ENCODE measurements at places on chromosomes 6 and 20.

- DNase-seq: no peak
Measured at GRCh38 chr20:2814076-2814475, 711 bp upstream of the C20orf141 start.

DNA sequence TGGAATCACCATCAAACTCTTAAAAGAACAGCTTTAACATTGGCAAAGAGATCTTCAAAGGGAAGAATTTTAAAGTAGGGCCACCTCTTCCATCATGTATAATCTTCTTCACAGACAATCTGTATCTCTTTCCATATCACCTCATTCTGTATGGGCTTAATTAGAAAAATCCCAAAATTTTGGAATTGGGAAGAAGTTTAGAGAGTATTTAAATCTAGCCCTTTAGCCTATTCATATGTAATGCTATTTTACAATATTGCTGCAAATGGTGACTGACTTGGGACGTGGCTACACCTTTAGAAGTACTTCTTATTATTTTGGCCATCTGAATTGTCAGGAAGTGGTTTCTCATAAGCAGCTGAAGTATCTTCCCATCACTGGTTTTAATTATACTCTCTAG, 474.3 kb downstream of the RFPL4B start:
- no peak for DNase-seq

DNA sequence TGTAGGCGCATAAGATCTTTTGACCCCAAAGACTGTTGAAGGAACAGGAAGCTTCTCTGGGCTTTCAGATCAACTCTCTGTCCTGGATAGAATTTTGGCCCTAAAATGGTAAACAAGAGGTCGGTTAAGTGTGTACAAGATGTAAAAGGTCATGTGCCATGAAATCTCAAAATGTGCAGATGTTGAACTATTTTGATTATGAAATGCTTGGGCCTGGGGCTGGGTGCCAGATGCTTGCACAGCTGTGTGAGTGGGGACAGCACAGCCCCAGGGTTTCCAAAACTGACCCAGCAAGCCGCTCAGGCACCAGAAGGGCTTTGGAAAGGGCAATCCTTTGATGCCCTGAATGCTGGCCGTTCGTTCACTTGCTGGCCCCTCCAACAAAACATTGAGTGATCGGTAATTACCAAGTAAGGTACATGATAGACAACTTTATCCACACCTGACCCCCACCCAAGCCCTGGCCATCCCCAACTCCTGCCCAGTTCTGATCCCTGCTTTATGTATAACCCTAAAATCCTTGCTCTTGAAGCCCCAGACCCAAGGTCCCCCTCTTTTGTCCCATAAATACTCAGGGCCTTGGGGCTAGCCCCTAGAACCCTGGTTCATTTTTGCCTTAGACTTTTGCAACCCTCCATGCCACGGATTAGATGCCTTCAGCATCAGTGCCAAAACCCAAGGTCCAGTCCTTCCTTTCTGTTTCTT, 1.9 kb downstream of the TMEM239 start:
- DNase-seq: no peak

DNA sequence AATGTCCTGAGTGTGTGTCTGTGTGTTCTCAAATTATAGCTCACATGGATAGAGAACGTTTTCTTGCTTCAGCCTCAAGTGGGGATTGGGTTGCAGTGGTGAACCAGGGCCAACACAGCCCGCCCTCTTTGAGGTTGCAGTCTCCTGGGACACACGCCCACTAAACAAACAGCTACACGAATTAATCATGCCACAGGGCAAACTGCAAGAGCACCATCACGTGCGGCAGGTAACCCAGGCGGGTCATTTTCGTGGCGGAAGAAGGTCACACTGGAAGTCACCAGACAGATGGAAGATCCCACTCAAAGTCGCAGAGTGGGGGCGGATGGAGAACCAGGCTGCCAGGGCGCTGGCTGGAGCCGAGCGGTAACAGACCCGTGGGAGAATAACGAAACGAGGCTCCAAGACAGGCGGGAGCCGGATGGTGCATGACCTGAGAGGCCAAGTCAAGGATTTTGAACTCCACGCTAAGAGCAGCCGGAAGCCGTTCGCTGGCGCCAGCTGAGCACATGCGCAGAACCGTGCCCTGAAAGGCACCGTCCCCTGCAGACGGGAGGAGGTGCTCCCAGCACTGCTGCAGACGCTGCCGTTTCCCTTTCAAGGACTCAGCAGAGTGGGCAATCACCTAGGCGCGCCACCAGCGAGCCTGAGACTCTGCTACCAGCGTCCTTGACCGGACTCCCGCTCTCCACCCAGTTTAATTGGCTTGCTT, 10.7 kb downstream of the DLL1 start:
- DNase-seq: peak; percentile 45

DNA sequence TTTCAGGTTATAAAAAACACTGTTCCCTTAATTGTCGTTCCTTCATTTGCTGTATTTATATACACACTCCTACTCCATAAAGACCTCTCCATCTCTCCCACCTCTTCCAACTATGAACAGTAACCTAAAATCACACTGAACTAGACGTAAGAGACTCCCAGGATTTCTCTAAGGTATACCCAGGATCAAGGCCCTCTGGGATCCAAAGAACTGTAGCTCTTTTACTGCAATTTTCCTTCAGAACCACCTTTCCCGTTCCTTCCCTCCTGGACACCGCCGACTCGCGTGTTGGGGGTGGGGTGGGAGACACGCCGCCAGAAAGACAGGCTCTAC, 680 bp downstream of the LATS1 start:
- DNase-seq: no peak

DNA sequence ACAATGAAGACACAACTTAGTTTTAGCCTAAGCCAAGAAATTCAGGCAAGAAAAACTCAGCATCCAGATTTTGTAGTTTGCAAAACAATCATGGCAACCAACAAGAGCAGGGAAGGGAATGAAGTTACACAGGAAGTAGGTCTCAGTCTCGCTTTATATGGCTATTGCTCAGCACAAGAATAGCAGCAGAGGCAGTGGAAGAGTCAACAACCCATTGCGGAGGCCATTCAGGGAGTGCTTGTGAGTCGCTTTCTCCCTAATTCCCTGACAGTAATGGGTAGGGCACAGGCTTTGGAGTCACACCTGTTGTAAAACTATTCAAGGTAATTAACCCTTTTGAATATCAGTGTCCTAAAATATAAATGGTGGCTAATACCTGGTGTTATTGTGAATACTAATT, 238.5 kb downstream of the HDGFL1 start:
- DNase-seq: no peak

- no peak for DNase-seq
Measured at GRCh38 chr6:30670760-30671527, 1.9 kb downstream of the DHX16 start.

GRCh38 chr6:114108119-114109002, 137.4 kb upstream of the HDAC2 start:
- DNase-seq: peak; percentile 7

- DNase-seq: no peak
Measured at GRCh38 chr20:49548371-49548947, 19.5 kb downstream of the PTGIS start.

DNA sequence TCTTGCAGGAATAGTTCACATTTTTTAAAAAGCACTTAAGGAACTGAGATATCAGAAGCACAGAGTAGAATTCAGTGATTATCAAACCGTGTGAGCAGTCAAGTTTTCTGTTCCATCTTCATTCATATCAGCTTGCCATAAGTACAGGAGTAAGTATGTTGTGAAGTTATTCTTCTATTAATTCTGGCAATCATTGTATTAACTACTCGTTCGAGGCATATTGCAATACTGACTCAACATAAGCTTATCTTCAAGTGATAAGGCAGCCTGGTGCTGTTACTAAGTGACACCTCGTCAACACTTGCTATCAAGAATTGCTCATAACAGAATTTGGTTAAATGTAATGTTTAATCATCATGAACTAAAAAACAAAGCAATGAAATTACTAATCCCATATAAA, 75.7 kb upstream of the SNX9 start:
- no peak for DNase-seq

DNA sequence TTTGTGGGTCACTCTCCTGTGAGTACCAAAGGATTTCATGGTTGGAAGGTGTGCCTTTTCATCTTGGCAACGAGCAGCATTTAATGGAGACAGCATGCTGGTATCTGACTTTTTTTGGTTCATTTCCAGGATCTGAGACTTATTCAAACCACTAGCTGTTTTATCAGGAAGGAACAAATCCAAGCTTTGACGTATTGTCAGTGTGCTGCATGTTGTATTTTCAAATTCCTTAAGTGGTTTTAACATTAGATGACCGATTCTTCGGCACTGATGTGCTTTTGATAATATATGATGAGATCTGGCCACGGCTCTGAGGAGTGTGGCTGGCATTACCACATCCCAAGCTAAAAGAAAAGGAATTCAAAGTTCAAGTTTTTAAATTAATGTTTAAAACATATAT, 6.4 kb downstream of the RMND1 start:
- DNase-seq: no peak

- DNase-seq: no peak
Measured at GRCh38 chr6:3545156-3545555, 88.3 kb upstream of the SLC22A23 start.

- DNase-seq: no peak
Measured at GRCh38 chr6:94713446-94713845, 863.9 kb upstream of the MANEA start.

- DNase-seq: no peak
Measured at GRCh38 chr20:57686931-57687652, 22.7 kb downstream of the PMEPA1 start.

DNA sequence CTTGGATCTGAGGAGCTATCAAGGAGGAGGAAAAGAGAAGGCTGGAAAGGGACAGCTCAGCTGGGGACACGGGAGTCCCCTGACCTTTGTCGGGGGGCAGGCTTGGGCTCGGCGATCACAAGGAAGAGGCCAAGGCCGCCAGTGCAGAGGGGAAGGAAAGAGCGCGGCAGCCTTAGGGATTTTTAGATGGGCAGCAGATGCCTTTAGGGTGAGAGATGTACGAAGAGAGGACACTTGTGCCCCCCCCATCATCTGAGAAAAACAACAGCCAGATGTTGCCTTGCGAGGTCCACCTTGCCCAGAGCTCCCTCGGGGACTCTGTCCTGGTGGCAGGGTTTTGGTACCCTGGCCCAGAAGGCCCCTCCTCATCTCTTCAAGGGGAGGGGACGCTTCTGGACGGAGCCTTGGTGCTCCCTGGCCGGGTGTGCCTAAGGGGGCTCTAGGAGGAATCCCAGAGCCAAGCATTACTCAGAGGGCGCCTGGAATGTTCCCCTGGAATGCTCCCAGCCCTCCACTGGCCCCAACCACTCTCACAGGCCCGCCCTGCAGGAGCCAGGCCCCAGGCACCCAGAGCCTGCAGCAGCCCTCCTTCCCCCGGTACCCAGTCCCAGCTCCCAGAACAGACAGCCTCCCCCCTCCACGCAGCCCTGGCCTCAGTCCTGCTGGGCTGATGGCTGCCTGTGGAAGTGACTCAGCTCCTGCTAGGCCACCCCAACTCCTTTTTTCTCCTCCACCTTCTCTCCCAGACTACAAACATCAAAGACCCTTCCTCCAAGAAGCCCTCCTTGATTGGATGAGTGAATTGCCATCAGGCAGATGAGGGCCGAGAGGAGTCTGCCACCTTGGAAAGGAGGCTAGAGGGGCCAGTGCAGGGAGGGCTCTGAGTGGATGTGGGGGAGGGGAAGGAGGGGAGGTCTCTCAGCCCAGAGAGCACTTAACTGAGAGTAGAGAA, 1.8 kb downstream of the ADAM33 start:
- DNase-seq: no peak

DNA sequence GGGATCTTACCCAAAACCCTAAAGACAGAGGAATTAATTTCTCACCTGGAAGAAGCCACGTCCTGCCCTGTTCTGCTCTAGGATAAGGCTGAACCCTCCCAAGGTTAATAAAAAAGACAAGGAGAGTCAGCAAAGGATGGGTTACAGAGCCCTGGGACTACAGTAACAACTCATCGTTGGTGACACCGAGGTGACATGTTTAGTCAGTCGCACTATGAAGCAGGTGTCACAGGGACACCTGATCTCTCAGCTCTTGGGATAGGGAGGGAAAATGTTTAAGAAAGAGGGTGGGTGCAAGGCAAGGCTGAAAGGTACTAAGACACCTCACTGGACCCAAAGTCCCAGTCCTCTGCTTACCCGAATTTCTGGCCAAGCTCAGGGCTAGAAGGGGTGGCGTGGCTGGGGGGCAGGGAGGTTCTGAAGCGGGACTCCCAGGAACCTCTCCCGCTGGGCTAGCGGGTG, 562 bp downstream of the MOCS1 start:
- no peak for DNase-seq

DNA sequence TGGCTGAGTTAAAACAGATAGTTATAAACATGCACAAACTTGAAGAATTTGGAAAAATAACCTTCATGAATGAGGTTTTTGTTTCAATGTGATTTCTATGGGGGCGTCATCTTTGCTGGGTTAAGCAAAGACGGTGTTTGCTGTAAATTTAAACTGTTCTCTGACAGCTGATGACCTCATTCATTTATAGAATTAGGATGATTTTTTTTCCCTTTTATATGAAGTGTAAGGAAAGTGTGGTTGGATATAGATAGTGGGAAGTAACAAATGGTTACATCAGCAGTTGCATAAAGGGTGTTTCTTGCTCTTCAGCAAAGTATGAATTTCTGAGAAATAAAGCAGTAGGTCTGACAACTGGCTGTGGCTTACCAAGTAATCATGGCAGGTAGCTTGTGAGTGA, 137.2 kb upstream of the CENPW start:
- no peak for DNase-seq

GRCh38 chr6:95819939-95820338, 195.8 kb upstream of the FUT9 start:
- DNase-seq: no peak

DNA sequence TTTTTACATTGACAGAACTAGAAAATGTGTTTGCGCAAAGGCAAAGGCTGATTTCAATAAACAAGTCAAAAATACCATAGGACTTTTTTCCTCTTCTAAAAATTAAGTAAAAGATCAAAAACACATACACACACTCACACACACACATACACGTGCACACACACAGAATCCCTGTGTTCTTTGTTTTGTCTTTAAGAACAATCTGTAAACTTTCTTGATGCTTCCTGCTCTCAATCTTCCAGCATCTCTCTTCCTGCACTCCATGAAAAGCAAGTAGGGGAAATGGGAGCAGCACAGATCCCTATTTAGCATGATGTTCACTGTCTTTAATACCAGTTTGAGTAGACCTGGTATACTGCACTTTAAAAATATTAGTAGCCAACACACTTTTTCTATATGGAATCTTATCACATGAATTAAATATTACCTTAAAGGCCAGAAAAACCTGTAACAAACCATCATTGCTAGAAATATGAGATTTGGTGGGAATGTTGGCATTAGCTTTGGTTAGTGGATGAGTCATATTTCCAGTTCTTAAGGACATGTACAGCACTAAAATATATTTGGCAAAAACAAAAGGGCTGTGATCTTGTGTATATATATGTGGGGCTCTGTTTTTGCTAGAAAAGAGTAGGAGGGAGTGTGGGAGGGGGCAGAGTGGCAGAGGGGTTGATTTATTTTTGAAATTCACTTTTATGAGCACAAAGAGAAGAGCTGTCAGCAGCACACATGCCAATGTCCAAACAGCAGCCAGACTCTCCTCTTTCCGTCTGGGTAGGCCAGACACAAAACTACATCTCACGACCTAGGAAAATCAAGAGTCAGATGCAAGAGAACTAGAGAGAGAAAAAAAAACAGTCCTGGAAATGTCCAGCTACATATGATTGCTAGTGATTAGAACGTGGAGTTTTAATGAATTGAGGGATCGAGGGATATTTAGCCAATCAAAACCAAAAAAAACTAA, 4.6 kb downstream of the PTPRK start:
- DNase-seq: no peak
